ELR (cell line): ENCODE measurements at places on chromosomes 6 and 20.

GRCh38 chr6:47134476-47135189 is 92.5 kb upstream of the ADGRF1 start:
- peak; percentile 96 for DNase-seq

DNA sequence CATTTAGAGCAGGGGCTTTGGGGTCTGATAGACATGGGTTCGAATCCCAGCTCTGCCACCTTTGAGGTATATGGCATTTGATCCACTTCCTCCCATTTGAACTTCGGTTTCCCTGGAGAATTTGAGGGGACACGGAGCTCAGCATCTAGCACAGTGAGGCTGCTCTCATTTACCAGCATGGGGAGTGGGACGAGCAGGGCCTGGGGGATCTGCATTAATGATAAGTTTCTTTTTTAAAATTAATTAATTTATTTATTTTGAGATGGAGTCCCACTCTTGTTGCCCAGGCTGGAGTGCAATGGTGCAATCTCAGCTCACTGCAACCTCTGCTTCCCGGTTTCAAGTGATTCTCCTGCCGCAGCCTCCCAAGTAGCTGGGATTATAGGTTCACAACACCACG is 52.6 kb downstream of the VSTM2L start:
- no peak for DNase-seq

DNA sequence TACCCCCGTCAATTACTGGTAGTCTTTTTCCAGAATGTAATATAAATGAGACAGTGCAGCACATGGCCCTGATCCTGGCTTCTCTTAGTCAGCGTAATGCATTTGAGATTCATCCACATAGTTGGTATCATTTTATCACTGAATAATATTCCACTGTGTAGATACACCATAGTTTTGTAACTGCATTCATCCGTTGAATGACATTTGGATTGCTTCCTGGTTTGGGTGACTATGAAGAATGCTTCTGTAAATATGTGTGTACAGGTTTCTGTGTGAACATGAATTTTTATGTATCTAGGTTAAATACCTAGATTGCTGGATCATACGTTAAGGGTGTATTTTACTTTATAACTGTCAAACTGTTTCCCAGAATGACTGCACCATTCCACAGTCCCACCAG is 62.6 kb upstream of the STMND1 start:
- DNase-seq: no peak

- DNase-seq: no peak
Measured at GRCh38 chr6:170130771-170131241, 160.1 kb downstream of the DLL1 start.

DNA sequence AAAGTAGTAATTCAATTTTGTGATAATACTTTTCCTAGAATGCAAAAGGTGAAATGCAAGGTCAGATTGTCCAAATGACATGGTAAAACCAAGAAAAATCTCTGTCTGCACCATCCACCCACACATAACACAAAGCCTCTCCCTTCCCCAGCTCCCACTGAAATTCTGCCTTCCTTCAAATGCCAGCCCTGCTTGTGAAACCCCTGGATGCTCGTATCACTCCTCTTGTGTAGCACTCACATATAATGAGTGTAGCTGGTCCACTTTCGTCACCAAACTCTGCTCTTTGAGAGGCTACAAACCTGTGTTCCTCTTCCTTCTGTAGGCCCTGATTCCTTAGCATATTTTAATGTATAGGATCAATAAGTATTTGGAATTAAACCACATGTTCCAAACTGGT is 123.6 kb upstream of the BEND6 start:
- no peak for DNase-seq

GRCh38 chr6:163001330-163001729 is 273.6 kb downstream of the PACRG start:
- peak; percentile 41 for DNase-seq

DNA sequence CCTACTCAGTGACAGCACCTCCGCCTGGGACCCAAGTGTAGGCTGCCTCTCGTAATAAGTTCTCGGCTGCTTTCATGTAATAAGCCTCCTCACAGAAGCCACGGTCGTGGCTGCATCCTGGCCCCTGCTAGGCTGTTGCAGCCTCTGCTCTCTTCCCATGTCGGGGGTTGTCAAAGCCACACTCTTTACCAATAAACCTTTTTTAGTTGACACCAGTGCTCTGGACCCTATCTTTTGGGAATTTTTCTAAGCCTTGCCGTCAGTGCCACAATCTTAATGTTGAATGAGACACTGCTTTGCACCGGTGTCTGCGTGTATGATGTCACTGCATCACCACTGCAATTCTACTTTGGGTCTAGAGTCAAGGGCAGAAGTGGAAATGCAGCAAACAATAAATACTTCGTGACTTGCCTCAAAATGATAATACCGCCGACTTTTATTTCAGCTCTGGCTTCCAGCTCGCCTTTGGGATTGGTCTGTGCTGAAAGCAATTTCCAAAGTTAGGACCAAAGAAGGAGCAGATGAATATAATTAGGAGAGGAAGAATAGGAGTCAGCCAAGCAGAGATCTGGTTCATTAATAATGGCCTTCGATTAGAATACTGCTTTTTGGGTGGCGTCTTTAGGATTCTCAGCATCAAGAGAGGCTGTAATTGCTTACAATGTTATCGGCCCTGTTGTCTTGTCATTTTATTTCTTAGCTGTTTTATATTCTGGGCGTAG is 57.6 kb upstream of the CCN6 start:
- no peak for DNase-seq

GRCh38 chr6:147204843-147205311 is 660 bp downstream of the STXBP5 start:
- DNase-seq: peak; percentile 18

DNA sequence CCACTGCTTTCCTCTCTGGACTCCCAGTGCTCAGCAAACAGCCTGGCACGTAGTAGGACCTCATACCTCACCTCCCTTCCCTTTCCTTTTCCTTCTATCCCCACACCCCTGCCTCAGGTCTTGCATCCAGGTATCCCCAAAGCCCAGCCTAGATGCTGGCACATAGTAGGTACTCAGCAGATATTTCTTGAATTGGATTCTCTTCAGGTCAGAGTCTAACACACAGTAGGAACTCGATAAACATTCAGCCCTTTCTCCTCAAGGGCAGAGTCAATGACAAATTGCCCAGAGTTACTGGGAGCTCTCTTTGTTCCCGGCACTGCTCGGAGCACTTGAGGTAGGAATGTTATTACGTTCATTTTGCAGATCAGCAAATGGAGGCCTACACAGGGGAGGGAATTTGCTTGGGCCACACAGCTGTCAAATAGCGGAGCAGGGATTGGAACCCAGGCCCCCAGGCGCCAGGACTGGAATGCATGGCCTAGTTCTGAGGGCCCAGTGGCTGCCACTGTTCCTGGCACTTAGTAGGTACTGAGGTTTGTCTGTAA is 25.9 kb downstream of the NOL4L start:
- DNase-seq: no peak

GRCh38 chr6:145559836-145560235 is 175.5 kb downstream of the EPM2A start:
- no peak for DNase-seq

GRCh38 chr6:137036566-137037300 is 8.0 kb downstream of the IL20RA start:
- DNase-seq: no peak

- no peak for DNase-seq
Measured at GRCh38 chr6:99146711-99147110, 199.0 kb upstream of the FBXL4 start.

DNA sequence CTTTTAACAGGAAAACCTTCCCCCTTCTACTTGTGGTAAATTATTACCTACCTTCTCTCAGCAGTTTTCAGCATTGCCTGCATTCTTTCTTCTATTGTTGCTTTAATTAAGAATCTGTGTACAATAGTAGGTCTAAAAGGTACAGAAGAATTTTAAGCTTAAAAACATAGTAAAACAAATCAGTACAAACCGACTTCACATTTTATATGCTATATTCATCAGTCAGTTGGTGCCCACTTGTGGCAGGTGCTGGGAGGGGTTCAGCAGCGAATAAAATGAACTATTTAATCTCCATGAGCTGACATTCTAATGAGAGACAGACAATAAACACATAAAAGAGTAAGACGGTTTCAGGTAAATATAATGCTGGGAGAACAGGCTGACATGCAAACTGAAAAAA is 73.4 kb upstream of the FBXO30 start:
- peak; percentile 43 for DNase-seq

GRCh38 chr6:19968201-19968600 is 131.0 kb downstream of the ID4 start:
- no peak for DNase-seq

- DNase-seq: no peak
Measured at GRCh38 chr6:159108426-159108985, 60.7 kb upstream of the FNDC1 start.

- DNase-seq: no peak
Measured at GRCh38 chr20:8443464-8444072, 311.5 kb downstream of the PLCB1 start.

GRCh38 chr6:121436960-121437850 is 1.8 kb downstream of the GJA1 start:
- DNase-seq: peak; percentile 74

- no peak for DNase-seq
Measured at GRCh38 chr6:115485400-115485799, 575.3 kb downstream of the FRK start.

- DNase-seq: no peak
Measured at GRCh38 chr20:17014217-17014616, 212.6 kb upstream of the PCSK2 start.

DNA sequence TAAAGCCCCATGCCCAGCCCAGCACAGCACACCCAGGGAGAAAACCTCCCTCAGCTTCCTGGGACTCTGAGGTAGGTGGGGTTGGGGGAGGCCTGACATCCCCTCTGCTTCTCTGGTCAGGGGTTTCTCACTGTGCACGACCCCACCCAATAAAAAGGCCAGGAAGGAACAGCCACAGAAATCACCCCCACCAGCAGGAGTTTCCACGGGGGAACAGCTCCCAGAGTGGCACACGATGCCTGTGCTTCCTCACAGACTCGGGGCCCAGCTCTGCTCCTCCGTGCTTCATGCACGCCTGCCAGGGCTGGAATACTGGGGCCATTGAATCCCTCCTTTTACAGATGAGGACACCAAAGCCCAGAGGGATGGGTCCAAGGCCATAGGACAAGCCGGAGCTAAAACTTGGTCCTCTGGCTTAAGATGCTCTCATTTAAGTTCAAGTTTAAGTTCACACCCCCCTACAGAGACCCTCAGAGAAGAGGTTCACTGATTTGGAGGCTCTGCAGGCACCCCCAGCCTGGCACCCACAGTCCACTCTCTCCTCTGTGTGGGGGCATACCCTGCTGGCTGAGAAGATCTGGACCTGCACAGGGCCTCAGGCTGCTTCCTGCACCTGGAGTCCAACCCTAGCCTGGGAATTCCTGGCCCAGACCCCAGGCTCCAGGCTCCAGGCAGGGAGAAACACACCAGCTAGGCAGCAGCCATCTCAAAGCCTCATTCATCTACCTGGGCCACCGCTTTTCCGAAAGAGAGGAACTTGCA is 14.3 kb downstream of the ACSS1 start:
- no peak for DNase-seq

- peak; percentile 72 for DNase-seq
Measured at GRCh38 chr6:16511040-16511660, 250.1 kb downstream of the ATXN1 start.

GRCh38 chr6:33992191-33992590 is 153.7 kb downstream of the GRM4 start:
- no peak for DNase-seq

- DNase-seq: no peak
Measured at GRCh38 chr6:36804563-36804962, 34.7 kb downstream of the CPNE5 start.

DNA sequence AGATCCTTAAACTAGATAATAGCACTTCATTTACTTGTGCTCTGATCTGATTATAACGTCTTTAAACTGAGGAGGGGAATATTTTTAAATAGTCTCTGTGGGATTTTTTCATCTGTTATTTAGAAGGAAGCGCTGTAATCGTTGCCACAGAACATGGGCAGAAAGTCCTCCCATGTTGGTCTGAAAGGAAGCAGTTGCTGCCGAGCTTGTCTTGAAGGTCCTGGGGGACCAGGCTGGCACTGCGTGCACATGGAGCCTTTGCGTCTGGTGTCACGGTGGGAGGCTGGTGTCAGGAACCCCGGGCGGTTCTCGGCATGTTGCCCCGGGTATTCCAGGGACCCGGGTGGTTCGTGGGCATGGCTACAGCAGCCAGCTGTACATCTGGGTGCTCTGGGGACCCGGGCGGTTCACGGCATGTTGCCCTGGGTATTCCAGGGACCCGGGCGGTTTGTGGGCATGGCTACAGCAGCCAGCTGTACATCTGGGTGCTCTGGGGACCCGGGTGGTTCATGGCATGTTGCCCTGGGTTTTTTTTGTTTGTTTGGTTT is 11.5 kb downstream of the TPD52L2 start:
- DNase-seq: no peak

- no peak for DNase-seq
Measured at GRCh38 chr20:18428490-18429173, 38.2 kb downstream of the DZANK1 start.

DNA sequence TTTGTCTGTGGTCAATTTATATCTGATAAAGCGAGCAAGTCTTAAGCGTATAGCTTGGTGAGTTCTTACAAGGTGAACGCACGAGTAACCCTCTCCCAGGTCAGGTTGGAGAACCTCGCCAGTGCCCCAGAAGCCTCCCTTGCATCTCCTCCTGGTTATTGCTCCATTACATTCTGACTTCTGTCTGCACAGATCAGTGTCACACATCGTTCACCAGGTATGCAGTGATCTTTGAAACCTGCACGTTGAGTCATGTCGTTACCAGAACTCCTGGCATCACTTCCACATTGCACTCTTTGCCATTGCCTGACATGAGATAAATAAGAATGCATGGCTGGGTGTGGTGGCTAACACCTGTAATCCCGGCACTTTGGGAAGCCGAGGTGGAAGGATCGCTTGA is 44.2 kb downstream of the AKAP12 start:
- DNase-seq: no peak

DNA sequence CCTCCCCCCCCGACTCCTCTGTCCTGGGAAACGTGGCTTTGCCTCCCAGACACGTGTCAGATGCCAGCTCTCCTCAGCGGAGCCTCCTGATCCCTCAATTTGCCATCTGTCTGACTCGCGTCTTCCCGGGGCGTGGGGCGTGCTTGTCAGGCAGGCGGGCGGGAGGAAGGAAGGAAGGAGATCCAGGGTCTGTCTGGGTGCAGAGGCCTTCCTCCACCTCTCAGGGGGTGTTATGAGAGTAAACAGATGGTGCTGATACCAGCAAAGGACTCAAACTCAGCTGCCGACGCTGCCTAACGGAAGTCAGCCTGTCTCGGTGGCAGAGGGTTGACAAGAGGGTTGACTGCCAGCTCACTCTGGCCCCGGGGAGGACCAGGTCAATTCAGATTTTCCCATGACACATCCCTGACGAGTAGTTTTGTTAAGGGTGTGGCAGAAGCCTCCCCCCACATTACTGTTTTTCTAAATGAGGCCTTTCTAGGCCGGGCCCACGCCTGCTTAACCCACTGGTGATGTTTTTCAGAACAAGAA is 17.0 kb downstream of the UQCC2 start:
- peak; percentile 88 for DNase-seq

GRCh38 chr6:26234421-26235301 is 130.3 kb upstream of the BTN3A2 start:
- peak; percentile 90 for DNase-seq

GRCh38 chr6:37048851-37049757 is 43.6 kb downstream of the FGD2 start:
- peak; percentile 84 for DNase-seq

- no peak for DNase-seq
Measured at GRCh38 chr6:21019614-21020013, 485.4 kb downstream of the CDKAL1 start.
